ENCODE measurements at places on chromosomes 4 and X.

DNA sequence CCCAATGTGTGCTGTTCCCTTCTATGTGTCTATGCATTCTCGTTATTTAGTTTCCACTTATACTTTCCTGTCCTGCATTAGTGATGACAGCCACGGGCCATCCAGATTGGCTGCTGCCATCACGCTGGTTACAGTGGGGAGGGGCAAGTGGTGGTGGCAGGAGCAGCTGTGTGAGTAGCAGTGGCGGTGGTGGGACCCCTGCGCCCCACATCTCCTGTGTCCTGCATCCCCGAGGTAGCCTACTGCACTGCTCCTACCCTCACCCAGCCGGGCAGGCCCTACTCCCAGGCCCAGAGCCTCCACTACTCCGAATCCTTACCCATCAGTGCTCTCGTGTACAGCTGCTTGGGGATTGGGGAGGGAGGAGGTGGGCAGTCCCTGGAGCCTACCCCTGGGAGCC is 798.7 kb upstream of the AGA start:
- DNase-seq: no peak

- no peak for DNase-seq
Observed at GRCh38 chr4:8643441-8643840, 50.9 kb downstream of the CPZ start.

- DNase-seq: no peak
Observed at GRCh38 chr4:2634014-2634413, 97.6 kb downstream of the FAM193A start.

GRCh38 chrX:72479324-72480274 is 93.0 kb downstream of the HDAC8 start:
- no peak for DNase-seq

DNA sequence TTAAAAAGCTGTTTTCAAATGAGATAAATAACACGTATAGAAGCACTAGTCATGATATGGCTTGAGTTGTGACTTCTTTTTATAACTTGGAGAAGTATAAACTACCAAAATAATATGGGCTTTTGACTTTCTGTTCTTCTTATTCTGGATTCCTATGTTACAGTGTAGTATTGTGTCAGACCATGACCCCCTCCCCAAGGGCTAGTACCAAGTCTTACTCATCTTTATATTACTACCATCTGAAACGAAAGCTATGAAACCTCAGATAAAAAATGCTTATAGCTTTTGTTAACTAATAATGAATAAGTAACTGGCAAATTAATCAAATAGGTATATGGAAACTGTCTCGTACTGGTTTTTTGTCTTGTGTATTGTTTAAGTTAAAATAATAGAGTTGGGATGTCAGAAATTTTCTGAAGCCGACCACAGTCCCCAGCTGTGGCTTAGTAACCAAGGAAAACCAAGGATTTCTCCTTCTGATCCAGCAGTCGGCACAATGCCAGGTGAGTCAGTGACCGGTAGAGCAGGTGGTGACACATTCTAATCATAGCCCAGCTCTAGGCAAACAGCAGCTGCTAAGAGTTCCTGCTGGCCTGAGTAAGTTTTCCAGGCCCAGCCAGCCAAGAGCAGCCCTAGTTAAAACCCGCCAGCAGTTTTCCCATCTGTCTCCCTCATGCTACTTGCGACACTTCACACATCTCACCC is 163.3 kb upstream of the PRDX4 start:
- peak; percentile 26 for DNase-seq

- DNase-seq: no peak
Observed at GRCh38 chr4:15653420-15653819, 1.7 kb downstream of the FBXL5 start.

- no peak for DNase-seq
Observed at GRCh38 chrX:40883021-40883619, 147.8 kb upstream of the MED14 start.

GRCh38 chr4:22482250-22483127 is 33.4 kb downstream of the ADGRA3 start:
- no peak for DNase-seq

DNA sequence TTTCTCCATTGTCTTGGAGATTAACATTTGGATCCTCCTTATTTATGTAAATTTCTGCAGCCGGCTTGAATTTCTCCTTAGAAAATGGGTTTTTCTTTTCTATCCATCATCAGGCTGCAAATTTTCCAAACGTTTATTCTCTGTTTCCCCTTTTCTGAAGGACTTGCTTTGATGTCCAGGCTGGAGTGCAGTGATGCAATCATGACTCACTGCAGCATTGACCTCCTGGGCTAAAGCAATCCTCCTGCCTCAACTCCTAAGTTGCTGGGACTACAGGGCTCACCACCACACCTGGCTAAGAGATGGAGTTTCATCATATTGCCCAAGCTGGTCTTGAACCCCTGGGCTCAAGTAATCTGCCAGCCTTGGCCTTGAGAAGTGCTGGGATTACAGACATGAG is 144.0 kb upstream of the ZXDB start:
- DNase-seq: no peak

- DNase-seq: no peak
Observed at GRCh38 chrX:106718709-106719108, 7.8 kb upstream of the RNF128 start.

- DNase-seq: no peak
Observed at GRCh38 chr4:2281575-2282343, 19.9 kb upstream of the MXD4 start.

DNA sequence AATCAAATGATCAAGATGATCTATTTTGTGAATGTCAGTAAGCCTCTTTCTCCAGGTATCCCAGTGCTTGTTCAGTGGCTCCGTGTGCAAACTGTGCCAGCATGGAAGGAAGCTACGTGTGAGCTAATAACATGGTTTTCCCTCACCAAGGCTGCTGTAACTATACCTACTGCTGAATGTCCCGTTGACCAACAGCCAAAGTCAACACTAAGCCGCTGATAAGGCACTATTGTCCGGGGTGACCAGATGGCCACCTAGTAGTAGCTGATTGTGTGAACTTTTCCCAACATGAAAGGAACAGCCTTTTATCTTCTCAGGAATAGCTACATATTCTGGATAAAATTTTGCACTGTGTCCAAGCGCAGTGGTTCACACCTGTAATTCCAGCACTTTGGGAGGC is 58.0 kb upstream of the ABCG2 start:
- no peak for DNase-seq

- no peak for DNase-seq
Observed at GRCh38 chrX:100376576-100376975, 33.5 kb downstream of the PCDH19 start.

- no peak for DNase-seq
Observed at GRCh38 chr4:11134705-11135104, 294.0 kb downstream of the HS3ST1 start.

GRCh38 chr4:79442422-79442821 is 34.4 kb upstream of the GK2 start:
- DNase-seq: no peak

DNA sequence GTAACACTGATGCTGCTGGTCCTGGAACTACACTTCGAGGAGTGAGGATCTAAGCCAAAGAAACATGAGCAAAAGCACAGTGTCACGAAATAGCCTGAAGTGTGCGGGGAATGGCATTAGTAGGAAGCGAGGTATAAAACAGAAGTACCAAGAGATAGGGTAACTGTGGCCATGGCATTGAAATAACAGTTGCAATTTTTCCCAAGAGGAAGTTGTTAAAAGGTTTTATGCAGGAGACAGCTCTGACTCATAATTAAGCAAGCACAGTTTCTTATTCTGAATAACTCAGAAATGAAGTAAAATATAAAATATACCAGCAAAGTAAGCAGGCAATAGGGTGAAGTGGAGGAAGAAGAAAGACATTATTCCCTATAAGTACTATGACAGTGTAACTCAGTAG is 90.3 kb upstream of the TMEM150C start:
- no peak for DNase-seq

All from GOT3 (cell line).